Mesenteric fat pad (tissue), 1 donor: ENCODE measurements at places on chromosomes 1 and 21. TPM values are rescaled to one million over a fixed set of nuclear protein-coding genes. Genes with fewer than 3 reads are reported as not detected.

DNA sequence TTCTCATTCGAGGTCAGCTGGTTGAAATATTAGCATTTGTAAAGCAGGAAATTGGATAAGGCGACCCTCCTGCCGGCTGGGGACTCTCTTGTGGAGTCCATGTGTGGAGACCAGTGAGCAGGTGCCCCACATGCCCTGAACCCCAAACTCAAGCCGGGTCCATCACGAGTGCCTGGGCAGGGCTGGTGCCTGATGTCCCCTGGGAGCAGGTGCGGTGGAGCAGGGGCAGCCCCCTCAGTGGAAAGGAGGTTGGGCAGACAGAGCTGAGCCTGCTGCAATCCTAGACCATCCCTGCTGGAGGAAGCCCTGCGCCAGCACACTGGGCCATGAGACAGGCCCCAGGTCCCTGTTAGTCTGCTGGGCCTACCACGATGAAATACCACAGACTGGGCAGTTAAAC lies 395.6 kb downstream of the NPHP4 start:
- peak; percentile 87 for DNase-seq

- DNase-seq, result no peak
Measured at GRCh38 chr1:234134878-234135277, 230.4 kb downstream of the SLC35F3 start.

DNA sequence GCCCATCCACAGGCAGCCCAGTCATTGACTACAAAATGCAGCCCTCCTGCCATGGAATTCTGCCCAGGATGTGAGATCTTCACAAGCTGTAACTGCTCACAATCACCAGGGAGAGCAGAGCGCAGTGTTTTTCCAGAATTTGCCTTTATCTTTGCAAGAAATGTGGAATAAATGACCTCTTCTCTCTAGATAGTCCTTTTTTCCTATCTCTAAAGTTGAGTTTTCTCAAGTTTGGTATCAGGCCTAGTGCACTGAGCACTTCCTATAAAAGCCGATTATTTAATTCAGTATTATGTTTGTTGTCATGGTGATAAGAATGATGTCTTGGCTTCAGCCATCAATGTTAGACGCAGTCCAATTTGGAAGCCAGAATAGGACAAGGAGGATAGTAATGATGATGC lies 246.9 kb upstream of the IRF2BP2 start:
- no peak for DNase-seq

DNA sequence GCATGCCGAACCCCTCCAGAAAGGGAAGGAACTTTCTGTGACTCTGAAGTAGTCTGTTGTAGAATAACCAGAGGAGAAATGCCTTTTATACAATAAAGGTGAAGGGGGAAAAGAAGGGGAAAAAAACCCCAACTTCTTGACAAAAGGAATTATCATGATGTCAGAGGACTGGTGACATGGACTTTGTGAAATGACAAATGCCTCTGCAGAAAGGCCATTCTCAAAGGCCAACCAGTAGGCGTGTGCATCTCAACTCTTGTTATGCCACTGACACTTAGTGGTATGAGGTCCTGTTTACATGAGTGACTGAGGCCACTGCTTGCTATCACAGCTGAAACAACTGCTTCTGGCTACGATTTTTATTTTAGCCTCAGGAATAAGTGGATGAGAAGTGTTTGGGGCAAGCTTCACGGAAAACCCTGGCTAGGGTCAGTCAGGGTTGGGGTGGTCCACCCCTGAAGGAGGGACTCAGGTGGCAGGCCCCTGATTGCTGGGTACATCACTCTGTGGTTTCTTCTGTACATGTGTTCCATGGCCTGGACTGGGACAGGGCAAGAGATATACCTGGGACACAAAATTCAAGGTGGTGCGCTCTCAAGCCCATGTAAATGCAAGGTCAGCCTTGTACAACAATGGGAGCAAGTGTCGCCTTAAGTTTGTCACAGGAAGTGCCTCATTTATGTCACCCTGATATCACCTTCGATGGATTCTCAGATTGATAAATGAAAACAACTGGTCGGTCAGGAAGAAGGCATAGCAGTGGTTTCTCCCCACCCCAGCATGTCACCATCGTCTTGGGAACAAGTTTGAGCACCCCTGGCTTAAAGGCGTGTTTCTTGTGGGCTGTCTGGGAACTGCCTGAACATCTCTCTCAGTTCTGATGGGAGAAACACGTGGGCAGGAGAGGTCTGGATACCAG lies 12.4 kb downstream of the RUNX1 start:
- no peak for DNase-seq

GRCh38 chr1:27832762-27833161 lies 2.2 kb downstream of the PPP1R8 start:
- DNase-seq, result no peak

DNA sequence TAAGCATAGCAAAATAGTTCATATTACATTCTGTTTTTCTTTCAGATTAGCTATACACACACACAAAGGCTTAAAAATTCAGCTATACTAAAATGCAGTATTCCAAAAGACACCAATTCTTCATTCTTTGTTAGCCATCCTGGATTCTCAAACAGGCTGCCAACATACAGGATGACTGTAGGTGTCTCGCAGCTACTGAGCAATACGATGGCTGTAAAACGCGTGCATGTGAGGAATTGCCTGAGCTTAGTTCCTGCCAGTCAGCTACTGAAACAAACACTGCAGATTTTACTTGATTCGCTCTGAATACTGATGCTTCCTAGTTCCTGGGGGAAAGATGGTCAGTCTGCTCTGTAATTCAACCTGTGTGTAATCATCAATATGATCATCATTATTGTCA lies 24.7 kb upstream of the HMGN1 start:
- DNase-seq, result no peak

- DNase-seq, result no peak
Measured at GRCh38 chr1:36175137-36176095, 19.5 kb downstream of the MAP7D1 start.

GRCh38 chr1:227318016-227318852 lies at the start of gene CDC42BPA:
CDC42BPA (minus strand) TSS chr1:227318492; CDS start chr1:227317182, 1,310 bp downstream.
- DNase-seq, result peak; percentile 92

DNA sequence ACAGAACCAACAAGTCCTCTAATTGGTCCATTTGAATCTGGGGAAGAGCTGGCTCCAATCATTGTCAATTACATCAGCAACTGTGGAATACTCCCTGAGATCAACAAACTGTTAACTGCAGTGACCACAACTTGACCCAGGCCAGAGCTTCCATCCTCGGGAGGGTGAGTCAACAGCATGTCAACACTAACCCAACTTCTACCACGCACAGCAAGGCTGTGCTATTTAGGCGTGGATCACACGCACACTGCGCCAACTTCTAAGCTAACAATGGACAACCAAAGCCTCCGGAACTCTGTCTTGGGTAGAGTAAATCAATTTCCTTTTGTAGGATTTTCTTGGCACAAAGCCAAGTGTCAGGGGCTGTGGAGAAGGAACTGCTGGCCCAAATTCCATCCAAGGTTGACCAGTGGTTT lies 30.4 kb downstream of the APP start:
- no peak for DNase-seq

- peak; percentile 72 for DNase-seq
Measured at GRCh38 chr1:230768903-230769570, 21.8 kb downstream of the CAPN9 start.

DNA sequence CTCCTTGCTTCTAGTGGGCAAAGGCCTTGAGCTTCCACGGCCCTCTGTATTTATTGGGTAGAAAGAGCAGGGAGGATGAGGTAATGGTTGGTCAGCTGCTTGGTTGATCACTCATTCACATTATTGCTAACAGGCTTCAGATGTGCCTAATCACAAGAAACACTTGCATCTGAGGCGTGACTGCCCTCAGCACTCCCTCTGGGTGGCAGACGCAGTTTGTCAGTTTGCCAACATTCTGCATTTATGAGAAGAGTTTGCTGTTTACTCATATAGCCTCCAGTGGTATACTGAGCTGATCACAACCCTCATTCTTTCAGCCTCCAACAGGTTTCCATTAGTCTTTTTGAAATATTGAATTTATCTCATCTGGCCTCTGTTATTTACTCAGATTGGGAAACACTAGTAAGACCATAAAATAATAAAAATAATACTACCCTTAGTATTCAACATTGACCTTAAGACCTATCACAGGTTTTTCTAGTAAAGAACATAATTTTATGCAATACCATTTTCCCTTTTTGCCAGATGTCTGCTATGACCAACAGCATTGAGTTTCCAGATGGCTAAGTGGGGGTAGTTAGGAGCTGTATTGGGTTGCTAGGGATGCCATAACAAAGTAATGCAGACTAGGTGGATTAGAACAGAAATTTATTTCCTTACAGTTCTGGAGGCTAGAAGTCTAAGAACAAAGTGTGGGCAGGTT lies 53.3 kb downstream of the PTGFR start:
- DNase-seq, result no peak

DNA sequence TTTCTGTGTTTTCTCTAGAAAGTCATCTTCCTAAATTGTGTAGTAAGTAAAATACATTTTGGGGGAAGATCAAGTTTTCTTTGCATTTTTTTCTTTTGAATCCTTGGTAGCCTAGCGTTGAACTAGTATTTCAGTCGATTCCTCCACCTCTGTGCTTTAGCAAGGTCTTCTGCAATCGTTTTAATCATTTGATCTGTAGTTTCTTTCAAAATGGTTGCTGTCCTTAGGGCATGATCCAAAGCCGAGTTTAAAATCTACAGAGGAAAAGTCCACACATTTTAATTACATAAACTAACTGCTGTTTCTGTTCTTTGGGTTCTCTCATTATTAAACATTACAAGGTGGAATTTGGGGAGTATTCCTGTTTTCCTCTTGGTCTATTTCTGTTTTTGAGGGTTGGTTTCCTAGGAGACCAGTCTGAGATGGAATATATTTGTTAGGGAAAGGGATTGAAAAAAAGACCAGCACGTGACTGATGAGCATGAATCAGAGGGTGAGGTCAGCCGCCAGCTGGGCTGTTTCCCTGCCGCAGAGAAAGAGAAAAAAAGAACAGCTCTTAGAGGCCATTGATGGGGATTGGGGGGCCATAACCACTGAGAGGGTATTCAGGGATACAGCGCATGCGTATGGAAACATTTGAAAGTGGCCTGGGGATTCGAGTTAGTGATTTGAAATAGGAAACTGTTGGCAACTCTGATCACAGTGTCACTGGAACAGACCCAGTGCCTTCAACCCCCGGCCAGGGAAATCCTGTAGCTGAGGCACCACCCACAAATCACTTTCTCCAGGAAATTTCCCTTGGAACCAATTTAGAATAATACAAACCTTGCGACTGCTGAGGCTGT lies 40.6 kb downstream of the AKNAD1 start:
- no peak for DNase-seq

GRCh38 chr1:115545791-115546733 lies 95.7 kb upstream of the VANGL1 start:
- no peak for DNase-seq

DNA sequence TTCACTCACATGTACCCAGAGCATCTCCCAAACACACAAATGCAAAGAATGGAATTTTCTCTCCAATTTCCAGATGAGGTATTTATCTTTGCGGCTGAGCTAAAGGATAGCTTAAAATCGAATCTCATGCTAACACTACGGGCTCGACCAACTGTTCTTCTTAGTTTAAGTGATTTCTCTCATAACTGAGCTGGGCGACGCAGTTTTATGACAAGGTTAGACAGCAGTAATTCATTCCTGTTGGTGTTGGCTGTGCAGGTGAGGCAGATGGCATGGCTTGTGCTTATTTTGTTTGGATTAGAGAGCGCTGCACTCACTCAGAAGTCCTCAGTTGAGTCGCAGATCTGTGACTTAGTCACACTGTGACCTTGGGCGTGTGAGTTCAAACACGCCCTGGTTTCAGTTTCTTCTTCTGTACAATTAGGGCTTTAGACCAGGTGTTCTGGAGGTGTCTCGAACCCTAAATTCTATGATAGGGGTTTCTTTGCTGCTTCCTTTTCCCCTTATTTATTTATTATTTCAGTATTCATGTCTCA lies 41.5 kb upstream of the MRPS6 start:
- DNase-seq, result no peak

DNA sequence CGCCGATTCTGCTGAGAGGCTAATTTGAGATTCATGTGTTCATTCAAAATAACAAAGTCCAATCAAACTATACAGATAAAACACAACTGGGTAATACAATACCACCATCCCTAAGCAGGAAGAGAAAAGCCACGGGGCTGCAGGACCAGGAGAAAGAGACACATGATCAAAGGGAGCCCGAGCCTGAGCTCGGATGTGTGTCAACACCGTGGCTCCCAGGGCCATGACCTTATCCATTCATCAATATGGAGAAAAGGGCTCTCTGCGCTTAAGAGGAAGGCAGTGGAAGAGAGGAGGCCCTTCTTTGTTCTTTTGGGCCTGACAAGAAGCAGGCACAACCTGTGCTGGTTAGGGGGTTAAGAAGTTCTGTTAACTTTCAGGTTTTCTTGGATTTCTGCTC lies 56.7 kb downstream of the HUNK start:
- no peak for DNase-seq

GRCh38 chr1:35080171-35080854 lies 1.1 kb downstream of the ZMYM1 start:
- DNase-seq, result no peak

GRCh38 chr1:239438891-239439290 lies 52.5 kb downstream of the CHRM3 start:
- DNase-seq, result no peak

DNA sequence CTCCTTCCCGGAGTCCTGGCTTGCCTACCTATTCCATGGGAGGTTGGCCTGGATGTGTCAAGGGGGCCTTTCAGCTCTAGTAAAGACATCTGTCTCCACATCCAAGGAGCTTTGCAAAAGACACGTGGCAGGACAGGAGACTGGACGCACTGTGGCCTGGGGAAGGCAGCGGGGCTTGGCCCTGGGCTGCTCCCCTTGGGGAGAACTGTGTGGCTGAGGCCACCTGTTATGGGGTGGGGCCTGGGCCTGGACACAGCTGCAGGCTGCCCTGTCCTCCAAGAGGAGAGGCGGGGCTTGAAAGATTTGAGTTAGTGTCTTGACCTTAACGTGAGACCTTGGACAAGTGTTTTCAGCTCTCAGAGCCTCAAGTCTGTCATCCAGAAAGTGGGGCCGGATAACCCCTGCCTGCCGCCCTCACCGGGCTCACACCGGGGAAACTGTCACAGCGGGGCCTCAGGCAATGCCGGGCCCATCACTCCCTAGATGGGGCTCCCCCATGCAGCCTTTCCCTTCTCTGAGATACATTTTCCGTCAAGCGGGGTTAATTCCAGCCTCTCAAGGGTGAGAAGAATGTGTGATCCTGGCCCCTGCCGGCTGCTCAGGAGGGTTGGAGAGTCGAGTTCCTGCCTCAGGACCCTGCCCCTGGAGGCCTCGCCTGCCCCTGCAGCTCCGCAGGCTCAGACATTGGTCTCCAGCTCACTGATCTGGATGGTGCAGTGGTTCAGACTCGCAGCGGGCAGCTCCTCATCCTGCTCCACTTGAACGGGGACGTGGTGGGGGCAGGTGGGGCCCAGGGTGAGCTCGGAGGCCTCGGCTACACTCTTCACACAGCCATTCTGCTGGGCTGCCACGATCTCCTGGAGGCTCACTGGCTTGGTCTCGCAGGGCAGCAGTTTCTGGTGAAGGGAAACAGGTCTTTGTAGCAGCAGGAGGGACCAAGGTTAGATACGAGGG lies 25.6 kb downstream of the PODN start:
- DNase-seq, result no peak

- DNase-seq, result no peak
Measured at GRCh38 chr21:29267666-29268065, 31.1 kb upstream of the BACH1 start.

AADACL4 gene
- not detected for total RNA-seq

NOTCH2 gene
- 142 TPM for total RNA-seq

C1orf87 gene
- not detected for total RNA-seq
